GM12865 (cell line): ENCODE measurements at places on chromosomes 1 and 21.

DNA sequence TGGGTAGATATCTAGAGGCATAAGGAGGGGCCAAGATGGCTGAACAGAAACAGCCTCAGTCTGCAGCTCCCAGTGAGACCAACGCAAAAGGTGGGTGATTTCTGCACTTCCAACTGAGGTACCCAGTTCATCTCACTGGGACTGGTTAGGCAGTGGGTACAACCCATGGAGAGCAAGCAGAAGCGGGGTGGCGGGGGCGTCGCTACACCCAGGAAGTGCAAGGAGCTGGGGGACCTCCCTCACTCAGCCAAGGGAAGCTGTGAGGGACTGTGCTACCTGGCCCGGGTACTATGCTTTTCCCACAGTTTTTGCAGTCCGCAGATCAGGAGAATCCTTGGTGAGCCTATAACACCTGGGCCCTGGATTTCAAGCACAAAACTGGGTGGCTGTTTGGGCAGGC is 26.0 kb downstream of the KIFAP3 start:
- no peak for DNase-seq

DNA sequence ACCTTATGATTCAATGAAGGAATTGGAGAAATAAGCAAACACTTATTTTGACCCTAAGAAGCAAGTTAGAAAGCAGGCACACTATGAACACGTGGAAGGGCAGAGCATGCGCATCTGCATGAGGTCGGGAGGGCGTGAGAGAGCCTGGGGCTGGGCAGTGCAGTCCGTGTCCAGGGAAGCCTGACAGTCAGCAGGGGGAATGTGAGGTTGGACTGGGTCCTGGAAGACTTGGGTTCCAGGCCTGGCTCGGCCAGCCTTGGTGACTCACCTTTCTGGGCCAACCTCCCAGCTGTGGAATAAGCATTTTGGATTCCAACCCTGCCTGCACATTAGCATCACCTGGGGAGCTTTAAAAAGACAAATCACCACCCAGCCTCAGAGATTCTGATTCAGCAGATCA is 26.6 kb upstream of the LMX1A start:
- no peak for DNase-seq

- no peak for DNase-seq
Measured at GRCh38 chr1:86409416-86410021, 13.4 kb upstream of the ODF2L start.

GRCh38 chr1:183702087-183702812 is 49.1 kb upstream of the APOBEC4 start:
- DNase-seq: no peak

DNA sequence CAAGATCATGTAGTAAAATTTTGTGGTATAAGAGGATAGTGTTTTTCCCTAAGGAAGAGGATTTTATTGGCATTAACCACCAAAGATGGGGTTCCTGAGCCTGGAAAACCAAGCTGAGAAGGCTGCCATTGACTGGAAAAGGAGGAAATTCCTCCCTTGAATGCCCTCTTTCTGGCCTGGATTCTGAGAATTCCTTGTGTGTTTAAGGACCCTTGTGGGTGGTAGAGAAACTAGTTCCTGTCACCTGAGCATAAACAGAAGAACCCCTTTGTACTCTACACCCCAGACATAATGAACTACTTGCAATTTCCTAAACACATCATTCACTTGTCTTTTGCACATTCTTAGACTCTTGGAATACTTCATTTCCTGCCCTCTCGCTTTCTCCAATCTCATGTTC is 33.1 kb upstream of the CEP350 start:
- no peak for DNase-seq

GRCh38 chr1:231694075-231694431 is 67.5 kb downstream of the DISC1 start:
- no peak for DNase-seq

DNA sequence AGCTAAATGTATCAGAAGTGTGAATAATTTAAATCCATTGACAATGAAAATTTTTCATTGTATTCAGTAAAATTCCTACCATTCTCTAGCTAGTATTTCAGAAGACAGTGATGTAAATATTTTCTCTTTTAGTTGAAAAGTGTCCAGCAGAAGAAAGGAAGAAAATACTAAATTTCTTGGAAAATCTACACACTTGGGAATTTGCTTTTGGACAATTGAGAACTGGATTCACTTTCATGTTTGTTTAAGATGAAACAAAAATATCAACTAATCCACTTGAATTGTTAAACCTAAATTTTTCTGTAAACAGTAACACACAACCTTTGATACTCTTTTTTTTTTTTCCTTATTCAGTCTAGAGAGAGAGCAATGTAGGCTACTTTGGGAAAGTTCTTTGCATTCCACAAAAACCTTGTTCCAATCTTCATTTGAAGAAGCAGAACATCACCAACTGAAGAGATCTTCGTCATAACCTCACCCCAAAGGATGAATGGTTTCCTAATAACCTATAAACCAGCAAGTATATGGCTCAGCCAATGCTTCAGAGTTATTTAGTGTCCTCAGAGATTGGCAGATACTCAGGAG is 155.1 kb upstream of the GORAB start:
- DNase-seq: no peak

DNA sequence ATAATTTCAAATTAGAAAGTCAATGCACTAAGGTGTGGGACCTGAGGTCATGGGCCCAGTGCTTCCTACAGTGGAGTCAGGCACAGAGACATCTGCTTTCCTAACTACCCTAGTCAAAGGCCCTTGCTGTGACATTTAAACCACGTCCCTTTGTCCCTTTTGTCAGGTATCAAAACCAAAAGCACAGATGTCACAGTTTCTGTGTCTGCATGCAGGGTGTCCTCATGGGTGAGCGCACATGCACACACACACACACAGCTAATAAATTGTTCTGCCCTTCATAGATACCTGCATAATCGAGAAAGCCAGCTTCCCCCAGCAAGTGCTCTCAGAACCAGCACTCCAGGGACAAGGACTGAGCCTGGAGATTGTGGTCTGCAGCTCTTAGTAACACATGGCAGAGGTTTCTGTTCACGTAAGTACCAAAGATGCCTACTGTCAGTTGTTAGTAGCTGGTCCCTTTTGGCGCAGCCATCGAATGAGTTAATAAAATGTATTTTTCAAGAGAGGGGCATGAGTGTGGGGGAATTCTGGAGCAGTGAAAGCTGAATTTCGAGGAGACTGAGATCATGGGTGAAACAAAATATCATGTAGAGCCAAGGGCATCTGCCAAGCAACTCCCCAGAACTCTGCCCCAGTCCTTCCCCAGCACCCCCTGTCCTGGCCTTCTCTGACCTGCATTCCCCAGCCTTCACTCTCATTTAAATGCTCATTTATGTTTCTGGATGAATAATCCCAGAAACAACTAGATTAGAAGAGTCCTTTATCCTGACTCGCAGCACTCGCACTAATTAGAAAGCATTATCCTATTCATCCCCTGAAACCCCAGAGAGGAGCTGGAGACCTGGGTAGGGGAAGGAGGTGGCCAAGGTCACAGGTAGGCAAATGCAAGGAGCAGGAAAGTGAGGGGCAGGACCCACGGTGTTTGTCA is 25.5 kb downstream of the TNR start:
- peak; percentile 63 for DNase-seq

GRCh38 chr1:64654519-64655341 is 90.1 kb upstream of the RAVER2 start:
- DNase-seq: no peak

GRCh38 chr1:67685558-67686266 is 711 bp downstream of the GADD45A start:
- peak; percentile 59 for DNase-seq

DNA sequence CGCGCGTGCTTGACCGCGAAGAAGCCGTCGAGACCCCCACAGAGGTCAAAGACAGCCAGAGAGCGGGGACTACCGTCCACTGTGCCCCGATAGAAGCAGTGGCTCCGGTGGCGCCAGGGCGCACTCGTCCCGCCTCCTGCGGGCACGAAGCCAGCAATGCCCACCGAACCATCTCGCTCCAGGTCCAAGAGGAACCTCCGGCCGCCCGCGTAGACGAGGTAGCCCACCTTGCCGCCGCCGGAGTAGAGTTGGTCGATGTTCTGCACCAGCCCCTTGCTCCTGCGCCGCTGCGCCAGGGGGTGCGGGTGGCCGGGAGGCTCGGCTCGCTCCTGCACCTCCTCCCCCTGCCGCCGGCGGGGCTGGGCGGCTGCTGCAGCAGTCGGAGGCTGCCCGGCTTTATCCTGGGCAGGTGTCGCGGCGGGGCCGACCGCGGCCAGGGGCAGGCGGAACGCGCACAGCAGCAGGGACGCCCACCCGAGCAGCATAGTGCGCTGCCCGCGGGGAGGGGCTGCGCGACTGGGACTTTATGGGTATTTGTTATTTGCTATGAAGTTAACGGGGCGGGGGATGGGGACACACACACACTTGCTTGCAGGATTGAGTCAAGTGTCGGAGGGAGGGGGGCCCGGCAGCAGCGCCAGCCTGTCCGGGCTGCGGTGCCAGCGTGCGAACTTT is 844 bp downstream of the ADAMTS5 start:
- DNase-seq: no peak

DNA sequence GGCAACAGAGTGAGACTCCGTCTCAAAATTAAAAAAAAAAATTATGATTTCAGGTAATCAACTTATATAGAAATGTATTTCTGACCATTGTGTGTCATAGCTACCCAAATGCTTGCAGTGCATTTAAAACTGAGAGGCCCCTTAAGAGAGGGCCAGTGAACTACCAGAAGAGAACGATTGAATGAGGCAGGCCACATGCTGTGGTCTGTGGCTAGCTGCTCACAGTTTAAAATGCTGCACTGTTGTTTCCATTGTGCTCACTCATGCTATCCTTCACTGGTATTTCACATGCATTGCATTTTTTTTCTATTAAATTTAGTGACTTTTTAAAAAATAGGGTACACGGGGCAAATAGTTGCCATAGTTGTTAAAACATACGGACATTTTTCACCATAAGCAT is 26.0 kb downstream of the CHML start:
- no peak for DNase-seq

DNA sequence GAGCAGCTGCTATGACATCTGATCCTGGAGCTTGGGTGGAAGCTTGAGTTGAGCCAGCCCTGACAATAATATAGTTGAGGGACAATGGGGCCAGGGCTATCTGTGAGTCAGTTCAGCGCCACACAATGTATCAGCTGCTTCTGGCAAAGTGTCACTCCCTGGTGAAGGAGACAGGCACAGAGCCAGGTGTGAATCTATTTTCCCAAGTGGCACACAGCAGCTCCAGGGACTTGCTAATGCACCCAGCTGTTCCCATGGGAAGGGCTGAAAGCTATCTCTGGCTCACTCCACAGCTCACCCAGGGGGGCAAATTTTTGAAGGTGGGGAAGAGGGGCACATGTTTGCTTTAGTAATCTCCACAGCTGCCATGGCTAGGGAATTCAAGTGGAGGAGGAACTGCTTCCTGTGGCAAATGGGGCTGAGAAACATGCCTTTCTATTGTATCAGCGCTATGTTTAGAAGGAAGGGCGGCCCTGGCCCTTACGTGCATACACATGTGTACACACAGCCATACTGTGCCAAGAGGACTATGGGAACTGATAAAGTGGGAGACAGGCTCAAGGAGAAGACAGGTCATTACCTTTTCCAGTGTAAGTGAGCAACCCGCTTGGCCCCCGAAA is 2.2 kb downstream of the CYB5R1 start:
- no peak for DNase-seq

DNA sequence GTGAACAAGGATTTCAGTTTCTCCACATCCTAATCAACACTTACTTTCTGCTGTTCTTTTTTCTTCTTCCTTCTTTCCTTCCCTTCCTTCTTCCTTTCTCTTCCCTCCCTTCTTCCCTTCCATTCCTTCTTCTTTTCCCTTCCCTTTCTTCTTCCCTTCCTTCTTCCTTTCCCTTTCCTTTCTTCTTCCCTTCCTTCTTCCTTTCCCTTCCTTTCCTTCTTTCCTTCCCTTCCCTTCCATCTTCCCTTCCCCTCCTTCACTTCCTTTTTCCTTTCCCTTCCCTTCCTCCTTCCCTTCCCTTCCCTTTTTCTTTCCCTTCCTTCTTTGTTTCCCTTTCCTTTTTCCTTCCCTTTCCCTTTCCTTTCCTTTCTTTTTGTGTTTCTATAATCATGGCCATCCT is 115.3 kb downstream of the KIF26B start:
- DNase-seq: no peak

DNA sequence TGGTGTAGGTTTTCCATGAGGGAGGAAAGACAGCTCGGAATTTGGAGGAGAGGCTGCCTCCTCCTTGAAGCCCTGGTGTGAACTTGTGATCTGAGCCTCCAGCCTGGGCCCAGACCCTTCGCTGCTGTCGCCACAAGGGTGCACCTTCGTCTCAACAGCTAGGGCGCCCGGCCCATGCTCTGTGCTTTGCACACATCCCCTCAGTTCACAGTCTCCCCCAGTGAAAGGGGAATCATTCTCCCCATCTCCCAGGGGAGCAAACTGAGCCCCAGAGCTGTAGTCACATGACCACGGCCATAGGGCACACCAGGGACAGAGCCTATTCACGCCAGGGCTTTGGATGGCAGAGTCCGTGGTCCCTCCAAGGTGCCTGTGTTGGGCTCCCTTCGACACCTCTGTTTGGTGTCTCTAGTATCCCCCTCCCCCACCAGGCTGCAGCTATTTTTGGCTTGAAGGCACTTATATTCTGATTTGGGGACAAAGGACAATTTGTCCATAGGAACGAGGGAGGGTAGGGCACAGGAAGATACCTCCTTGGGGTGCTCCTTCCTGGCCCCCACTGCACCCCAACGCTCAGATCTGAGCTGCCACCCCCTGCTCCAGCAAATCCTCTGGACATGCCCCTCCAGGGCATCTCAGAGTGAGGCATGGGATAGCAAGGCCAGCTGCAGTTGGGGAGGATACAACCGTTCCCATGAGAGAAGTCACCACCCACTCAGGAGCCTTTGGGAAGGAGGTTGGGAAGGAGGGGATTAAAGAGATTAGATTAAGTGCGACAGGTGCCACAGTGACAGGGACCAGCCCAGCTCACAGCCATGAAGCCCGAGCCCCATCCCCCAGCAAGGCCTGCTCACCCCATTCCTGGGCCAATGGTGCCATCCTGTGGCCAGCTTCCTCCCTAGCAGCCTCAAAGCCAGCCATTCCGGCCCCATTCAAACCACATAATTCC is 15.7 kb downstream of the MATN1 start:
- peak; percentile 69 for DNase-seq

DNA sequence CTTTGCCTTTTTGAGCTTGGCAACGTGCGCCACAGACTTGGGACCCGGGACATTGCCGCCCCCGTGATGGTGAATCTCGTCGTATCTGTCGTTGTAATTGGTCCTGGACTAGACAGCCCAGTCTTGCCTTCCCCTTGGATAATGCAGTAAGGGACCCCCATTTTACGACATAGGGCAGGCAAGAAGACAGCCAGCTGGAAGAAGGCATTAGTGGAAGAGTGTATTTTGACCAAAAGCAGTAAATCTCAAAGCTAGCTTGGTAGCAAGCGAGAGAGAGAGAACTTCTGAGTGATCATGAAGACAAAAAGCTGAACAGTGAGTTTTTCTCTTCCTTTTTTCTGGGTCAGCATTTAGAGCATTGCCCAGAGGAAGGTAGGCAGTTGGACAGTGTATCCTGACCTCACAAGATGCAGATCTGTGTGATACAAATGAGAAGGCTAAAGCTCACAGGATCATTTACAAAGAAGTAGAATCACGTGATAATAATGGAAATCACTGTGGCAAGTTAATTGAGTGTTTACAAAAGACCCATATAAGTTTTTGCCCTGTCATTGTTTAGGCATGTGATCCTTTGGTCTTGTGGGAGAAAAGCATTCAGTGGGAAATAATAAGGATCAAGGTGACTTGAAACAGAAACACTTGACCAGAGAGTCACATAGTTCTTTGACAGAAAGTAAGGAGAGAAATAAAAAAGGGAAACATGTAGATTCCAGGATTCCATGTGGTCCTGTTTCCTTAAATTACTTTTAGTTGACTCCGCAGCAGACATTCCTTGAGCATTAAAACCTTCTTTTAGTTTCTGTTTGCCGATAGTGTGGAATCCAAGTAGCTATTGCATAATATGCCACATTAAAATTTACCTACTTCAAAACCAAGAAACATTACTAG is 66.3 kb downstream of the CNST start:
- DNase-seq: no peak
